ENCODE measurements at places on chromosomes 2 and 18.
A peak's percentile ranks its signal among the peaks of the same experiment; 100 is the strongest.

DNA sequence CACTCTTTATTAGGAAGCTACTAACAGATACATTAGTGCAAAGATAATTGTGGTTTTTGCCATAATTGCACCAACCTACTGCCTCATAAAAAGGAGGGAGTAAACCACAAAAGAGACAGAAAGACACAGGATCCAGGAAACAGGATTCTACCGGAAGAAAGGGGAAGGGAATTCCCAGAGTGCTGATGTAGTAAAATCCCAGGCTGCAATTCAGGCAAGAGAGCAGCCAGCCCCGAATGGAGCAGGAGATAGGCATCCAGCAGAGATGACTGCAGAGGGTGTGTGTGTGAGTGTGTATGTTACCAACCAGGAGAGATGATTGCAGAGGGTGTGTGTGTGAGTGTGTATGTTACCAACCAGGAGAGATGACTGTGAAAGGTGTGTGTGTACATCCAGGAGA, 84.4 kb downstream of the KCNS3 start:
- DNase-seq: no peak

DNA sequence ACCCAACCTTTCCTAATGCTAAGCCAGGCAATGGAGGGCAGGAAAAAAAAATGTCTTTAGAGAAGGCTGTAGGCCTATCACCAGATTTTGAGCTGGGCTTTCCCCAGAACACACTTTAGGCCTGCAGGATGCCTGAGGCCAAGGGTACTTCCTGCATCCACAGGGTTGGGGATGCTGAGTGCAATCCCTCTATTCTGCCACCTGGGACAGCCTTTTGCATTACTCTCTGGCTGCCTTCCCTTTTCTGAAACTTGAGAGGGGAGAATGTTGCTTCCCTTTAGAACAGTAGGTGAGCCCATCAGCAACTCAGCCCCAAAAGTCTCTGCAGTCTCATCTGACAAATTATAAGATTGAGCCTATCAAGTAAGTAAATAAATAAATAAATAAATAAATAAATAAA, 195.2 kb downstream of the SLC8A1 start:
- peak; percentile 49 for DNase-seq

GRCh38 chr18:45974088-45974536, 7.0 kb upstream of the EPG5 start:
- DNase-seq: peak; percentile 88

DNA sequence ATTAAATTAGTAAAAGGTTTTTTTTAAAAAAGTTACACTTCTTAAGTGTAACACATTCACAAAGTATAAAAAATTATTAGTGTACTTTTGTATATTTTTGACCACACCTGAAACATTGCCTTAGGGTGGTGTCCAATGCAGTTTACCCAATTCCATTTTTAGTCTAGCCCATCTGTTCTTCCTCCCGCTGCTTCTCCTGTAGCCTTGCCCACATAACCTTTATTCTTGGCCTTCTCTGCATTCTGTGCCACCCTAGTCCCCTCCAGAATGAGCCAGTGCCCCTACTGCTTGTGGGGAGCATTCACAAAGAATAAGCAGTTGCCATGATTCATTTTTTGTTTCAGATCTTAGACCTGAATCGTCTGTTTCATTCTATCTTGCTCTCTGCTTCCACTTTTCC, 78.4 kb upstream of the MYT1L start:
- no peak for DNase-seq

DNA sequence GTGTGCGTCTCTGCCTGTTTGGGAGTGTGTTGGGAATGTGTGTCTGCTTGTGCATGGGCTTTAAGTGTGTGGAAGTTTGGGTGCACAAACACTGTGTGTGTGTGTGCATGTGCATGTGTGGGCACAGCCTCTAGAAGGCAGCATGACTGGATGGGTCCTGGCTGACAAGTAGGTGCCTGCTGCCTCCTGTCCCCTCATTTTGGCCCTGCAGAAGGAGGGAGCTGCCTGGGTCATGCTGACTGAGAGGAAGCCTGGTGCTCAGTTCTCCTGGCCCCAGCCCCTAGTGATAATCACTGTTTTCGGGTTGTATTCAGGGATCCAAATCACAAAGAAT, 34.1 kb downstream of the GLI2 start:
- no peak for DNase-seq
